ENCODE measurements at places on chromosomes 5 and 9.

DNA sequence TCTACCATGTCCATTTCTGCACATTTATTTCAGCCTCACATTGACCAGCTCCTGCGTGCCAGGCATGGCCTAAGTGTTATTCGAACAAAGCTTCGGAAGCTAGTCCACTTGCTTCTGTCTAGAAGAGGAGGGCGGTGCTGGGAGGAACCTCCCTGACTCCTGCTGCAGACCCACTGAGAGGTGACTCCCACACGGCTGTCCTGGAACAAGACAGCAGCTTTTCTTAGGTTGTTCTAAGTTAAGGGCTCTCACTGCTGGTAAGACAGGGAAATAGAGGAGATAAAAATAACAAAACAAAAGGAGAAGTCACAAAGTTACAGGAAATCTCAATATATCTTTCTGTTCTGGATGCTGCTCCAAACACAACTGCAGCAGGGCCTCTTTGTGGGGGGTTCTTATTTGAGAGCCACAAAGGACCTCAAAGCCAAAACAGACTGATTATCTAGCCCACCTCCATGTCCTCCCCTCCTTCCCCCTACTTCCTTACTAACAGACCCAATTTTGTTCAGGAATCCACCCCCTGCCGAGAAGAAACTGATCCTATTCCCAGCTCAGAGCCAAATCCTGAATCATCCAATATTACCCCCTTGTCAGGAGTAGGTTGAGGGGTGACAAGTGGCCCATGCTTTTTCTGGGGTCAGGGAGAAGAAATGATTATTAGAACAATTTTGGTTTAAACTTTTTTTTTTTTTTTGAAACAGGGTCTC, 28.4 kb upstream of the KCNIP1 start:
- DNase-seq = no peak

- peak; percentile 70 for DNase-seq
These were observed 226.6 kb downstream of the SNX18 start for GRCh38 chr5:54743997-54744788.

GRCh38 chr5:10306114-10306513, 1.6 kb downstream of the CMBL start:
- DNase-seq = no peak

DNA sequence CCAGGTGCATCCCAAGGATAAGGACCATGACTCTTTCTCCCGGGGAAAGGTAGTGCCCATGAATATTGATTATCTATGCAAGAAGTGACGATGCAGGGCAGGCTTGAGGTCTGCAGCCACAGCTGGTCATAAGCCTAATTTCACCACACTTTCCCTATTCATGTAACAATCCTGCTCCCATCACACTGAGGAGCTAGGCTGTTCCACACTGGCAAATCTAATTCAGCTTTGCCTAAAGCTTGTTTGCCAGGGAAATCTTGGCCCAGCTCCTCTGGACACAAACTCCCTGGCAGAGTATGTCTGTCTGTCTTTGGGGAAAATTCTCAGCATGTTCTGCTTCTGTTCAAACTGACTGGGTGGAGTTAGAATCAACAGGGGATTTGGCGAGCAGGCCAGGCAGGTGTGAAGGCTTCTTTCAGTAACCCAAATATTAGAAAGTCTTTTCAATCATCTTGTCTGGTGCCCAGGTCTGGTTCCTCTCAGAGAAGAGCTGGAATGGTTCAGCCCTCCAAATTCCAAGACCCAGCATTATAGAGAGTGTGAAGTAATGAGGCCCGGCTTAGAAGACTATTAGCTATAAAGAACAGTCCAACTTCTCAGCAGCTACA, 88.5 kb upstream of the SPDL1 start:
- no peak for DNase-seq

DNA sequence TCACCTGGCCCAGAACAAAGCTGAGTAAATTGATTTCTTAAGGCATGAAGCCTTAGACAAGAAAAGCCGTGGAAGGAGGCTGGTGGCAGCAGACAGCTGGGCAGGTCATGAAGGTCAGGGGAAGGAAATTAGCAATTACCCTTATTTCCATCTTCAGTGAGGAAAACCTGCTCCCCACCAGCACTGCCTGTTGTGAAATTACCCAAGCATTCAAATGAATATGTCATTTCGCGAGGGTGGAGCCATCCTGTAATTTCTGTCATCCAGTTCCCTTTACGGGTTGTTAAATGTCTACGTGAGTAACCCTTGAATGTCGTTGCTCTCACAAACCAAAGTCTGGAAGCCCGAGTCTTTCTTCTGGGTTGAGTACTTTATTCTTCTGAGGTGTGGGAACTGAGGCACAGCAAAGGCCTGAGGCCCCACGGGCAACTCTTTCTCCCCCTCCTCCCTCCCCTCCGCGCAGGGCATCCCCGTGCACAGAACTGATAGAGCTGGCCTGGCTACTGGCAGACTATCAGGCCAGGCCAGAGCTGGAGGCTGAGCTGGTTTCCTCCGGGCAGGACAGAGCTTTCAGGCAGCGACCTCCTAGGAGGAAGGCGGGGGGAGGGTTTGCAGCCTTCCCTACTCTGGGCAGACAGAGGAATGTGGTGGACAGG, 22.0 kb upstream of the AK3 start:
- no peak for DNase-seq

GRCh38 chr9:27386571-27387091, 89.7 kb upstream of the EQTN start:
- DNase-seq = no peak

- DNase-seq = no peak
These were observed 88.2 kb upstream of the BASP1 start for GRCh38 chr5:17129093-17129849.

- DNase-seq = no peak
These were observed 149.6 kb downstream of the ASTN2 start for GRCh38 chr9:117265253-117265652.

GRCh38 chr9:128702949-128703615, 779 bp downstream of the PKN3 start:
- DNase-seq = no peak

DNA sequence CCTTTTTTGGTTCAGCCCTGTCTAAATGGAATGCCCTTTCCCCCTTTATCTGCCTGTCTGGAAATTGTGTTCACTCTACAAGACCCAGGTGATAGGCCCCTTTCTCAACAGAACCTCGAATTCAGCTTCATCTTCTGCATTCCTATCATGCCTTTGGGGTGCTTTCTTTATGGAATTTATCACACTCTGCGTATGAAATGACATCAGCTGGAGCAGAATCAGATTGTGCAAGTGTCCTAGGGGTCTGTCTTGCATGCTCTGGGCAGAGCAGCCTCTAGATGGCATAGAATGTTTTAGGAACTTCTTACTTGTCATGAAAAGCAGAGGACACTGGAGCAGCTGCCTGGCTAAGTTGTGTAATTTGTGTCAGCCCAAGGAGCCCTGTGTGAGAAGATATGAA, 84.9 kb downstream of the ISL1 start:
- peak; percentile 3 for DNase-seq

GRCh38 chr9:131361202-131361833, 32.6 kb upstream of the PRRC2B start:
- peak; percentile 31 for DNase-seq

- DNase-seq = no peak
These were observed 635 bp downstream of the IFT74 start for GRCh38 chr9:26956860-26957233.
